Colonic mucosa (tissue), 4 donors: ENCODE measurements at places on chromosomes 3 and 15. TPM values are rescaled to one million over a fixed set of nuclear protein-coding genes. Genes with fewer than 3 reads are reported as not detected.

GRCh38 chr15:45763170-45763869 is 128.5 kb downstream of the SQOR start:
- no peak overlapping the region for H3K27ac ChIP-seq
- H3K4me3 ChIP-seq: no peak overlapping the region
- H3K4me1 ChIP-seq: no peaks in the 10 kb centered on the region
- no peak for DNase-seq
- no peaks in the 10 kb centered on the region for H3K36me3 ChIP-seq
- H3K27me3 ChIP-seq: no peaks in the 10 kb centered on the region

GRCh38 chr15:88011533-88011932 is 245.0 kb downstream of the NTRK3 start:
- no peaks in the 10 kb centered on the region for H3K36me3 ChIP-seq
- no peak overlapping the region for H3K27ac ChIP-seq
- no peaks in the 10 kb centered on the region for H3K27me3 ChIP-seq
- H3K4me3 ChIP-seq: no peak overlapping the region
- no peaks in the 10 kb centered on the region for H3K4me1 ChIP-seq
- no peak for DNase-seq

GRCh38 chr3:87173071-87173470 is 54.0 kb upstream of the CHMP2B start:
- DNase-seq: no peak
- no peaks in the 10 kb centered on the region for H3K4me1 ChIP-seq
- H3K27ac ChIP-seq: no peak overlapping the region

DNA sequence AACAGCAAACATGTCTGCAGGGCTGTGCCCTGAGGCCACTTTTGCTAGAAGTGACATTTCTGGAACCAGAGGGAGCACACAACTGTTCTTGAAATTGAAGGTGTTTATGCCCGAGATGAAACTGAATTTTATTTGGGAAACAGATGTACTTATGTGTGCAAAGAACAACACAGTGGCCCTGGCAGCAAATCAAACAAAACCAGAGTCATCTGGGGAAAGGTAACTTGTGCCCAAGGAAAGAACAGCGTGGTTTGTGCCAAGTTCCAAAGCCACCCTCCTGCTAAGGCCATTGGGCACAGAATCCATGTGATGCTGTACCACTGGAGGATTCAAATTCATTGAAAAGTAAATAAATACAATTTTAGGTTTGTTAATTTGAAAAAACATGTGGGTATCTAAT is 31.2 kb upstream of the RARRES1 start:
- H3K27me3 ChIP-seq: no peaks in the 10 kb centered on the region
- no peaks in the 10 kb centered on the region for H3K36me3 ChIP-seq
- DNase-seq: no peak
- no peak overlapping the region for H3K27ac ChIP-seq

DNA sequence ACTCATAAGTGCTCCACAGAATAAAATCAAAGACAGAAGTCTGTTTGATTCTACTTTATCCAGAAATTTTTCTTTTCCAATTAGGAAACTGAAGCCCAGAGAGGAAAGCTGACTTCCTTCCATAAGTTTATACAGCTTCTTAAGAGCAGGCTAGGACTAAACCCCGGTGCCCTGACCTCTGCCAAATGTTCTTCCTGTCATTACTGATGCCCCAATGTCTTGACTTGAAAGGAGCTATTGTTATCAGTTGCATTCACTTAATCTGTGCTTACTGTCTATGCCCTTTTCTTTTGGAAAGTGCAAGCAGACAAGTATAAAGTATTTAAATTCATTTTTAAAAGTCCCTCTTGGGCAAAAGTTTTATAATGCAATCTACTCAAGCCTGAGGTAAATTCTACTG is 18.1 kb downstream of the CD200 start:
- H3K27ac ChIP-seq: no peak overlapping the region
- H3K4me1 ChIP-seq: no peaks in the 10 kb centered on the region
- H3K27me3 ChIP-seq: no peaks in the 10 kb centered on the region

DNA sequence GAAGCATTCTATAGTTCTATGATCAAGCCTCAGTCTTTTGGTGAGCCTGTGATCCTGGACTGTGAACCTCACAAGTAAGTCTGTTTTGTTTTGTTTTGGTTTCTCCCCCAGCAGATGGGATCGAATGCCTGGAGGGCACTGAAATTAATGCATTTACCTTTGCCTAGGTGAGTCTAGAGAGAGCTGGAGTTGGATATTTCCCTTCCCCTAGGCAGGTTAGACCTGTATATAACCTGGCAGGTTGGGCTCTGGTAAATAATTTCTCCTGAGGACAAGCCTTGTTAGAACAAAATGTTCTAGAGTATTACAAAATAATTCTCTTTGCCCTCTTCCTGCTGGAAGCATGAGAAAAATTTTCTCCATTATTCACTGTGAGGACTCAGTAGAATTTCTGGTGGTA is 211.9 kb downstream of the TPRG1 start:
- no peaks in the 10 kb centered on the region for H3K27me3 ChIP-seq
- no peak for DNase-seq
- H3K4me1 ChIP-seq: no peaks in the 10 kb centered on the region
- no peaks in the 10 kb centered on the region for H3K36me3 ChIP-seq
- H3K27ac ChIP-seq: no peak overlapping the region
- H3K4me3 ChIP-seq: no peak overlapping the region

DNA sequence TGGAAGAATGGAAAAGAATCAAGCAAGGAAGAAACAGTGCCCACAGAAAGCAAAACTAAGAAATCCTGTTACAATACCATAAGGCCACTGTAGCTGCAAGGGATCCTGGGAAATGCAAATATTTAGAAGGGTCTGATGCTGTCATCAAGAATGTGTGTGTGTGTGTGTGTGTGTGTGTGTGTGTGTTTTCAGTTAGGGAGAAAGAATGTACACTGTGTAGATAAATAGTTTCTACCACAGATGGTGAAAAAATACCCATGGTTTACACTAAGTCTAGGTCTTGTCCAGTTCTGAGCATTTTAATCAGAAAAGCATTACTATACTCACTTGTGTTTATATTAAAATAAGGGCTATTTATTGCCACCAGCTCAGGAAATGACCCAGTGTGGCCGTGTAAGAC is 355.0 kb downstream of the RBMS3 start:
- no peak for DNase-seq
- H3K36me3 ChIP-seq: no peaks in the 10 kb centered on the region
- no peaks in the 10 kb centered on the region for H3K4me1 ChIP-seq
- no peak overlapping the region for H3K27ac ChIP-seq
- H3K4me3 ChIP-seq: no peak overlapping the region

GRCh38 chr3:195258449-195259153 is 12.4 kb downstream of the XXYLT1 start:
- no peak overlapping the region for H3K4me3 ChIP-seq
- peaks cover 5% of the 10 kb centered on the region for H3K4me1 ChIP-seq
- no peaks in the 10 kb centered on the region for H3K36me3 ChIP-seq
- H3K27ac ChIP-seq: peak overlapping the region; percentile 74

- no peaks in the 10 kb centered on the region for H3K4me1 ChIP-seq
- no peak overlapping the region for H3K4me3 ChIP-seq
- no peaks in the 10 kb centered on the region for H3K27me3 ChIP-seq
- no peak overlapping the region for H3K27ac ChIP-seq
- DNase-seq: no peak
- no peaks in the 10 kb centered on the region for H3K36me3 ChIP-seq
These were observed 544.3 kb downstream of the GBE1 start for GRCh38 chr3:81217101-81217500.

The IL17RC gene
- total RNA-seq: 21.2 TPM

The C3orf22 gene
- total RNA-seq: not detected

The SLC51A gene
- 65.1 TPM for total RNA-seq

The GATA2 gene
- total RNA-seq: 5.8 TPM
